Left ventricle myocardium inferior (tissue), 1 donor: ENCODE measurements at places on chromosomes 11 and 22. TPM values are rescaled to one million over a fixed set of nuclear protein-coding genes. Genes with fewer than 3 reads are reported as not detected.

Gene RBX1
- 69.7 TPM for total RNA-seq

Gene RPUSD4
- 37.6 TPM for total RNA-seq

Gene EHBP1L1
- total RNA-seq: 69.5 TPM

Gene BUD13
- total RNA-seq: 7.1 TPM

Gene PTGDR2
- 2.3 TPM for total RNA-seq

Gene MS4A7
- total RNA-seq: 13.1 TPM

Gene GPR83
- 0.25 TPM for total RNA-seq

Gene SCGB1C1
- not detected for total RNA-seq

Gene ZNRF3
- total RNA-seq: 6.3 TPM

Gene HPX
- 0.44 TPM for total RNA-seq

Gene LSP1
- total RNA-seq: 19.7 TPM

Gene YIF1A
- 45.6 TPM for total RNA-seq

Gene HEPN1
- total RNA-seq: not detected

Gene PGA4
- total RNA-seq: 1.3 TPM
